ENCODE measurements at places on chromosomes 13 and 19. TPM values are rescaled to one million over a fixed set of nuclear protein-coding genes. Genes with fewer than 3 reads are reported as not detected.

Gene C1QTNF9
- total RNA-seq: not detected

Gene ANO8
- 11.5 TPM for total RNA-seq

- no peak for DNase-seq
- H3K27me3 ChIP-seq: no peaks in the 10 kb centered on the region
- H3K4me3 ChIP-seq: no peak overlapping the region
- H3K36me3 ChIP-seq: no peaks in the 10 kb centered on the region
- H3K27ac ChIP-seq: no peak overlapping the region
Observed at GRCh38 chr13:42086582-42086981, 38.1 kb downstream of the DGKH start.

- H3K4me1 ChIP-seq: no peaks in the 10 kb centered on the region
- no peak overlapping the region for H3K27ac ChIP-seq
- H3K27me3 ChIP-seq: no peaks in the 10 kb centered on the region
- DNase-seq: no peak
- H3K36me3 ChIP-seq: peaks cover 5% of the 10 kb centered on the region
- no peak overlapping the region for H3K4me3 ChIP-seq
Observed at GRCh38 chr13:98222081-98222554, 45.0 kb upstream of the RNF113B start.

DNA sequence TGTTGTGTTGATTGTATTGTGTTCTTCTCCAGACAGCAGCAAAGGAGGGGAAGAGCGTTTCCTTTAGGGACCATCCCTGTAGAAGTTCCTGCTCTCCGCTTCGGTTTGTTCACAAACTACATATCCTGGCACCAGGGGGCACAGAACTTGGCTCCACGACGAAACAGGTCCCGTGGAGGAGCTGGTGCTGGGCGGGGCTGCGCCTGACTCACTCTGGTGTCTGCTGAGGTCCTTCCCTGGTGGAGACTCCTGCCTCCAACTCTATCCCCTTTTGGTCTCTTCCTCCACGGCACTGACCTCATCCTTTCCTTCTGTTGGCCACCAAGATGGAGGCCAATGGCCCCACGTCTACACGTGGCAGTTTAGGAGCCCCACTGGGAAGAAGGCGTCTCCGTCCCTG lies 14.7 kb downstream of the TMPRSS9 start:
- DNase-seq: no peak
- no peak overlapping the region for H3K4me3 ChIP-seq
- no peaks in the 10 kb centered on the region for H3K36me3 ChIP-seq
- no peaks in the 10 kb centered on the region for H3K4me1 ChIP-seq
- no peaks in the 10 kb centered on the region for H3K27me3 ChIP-seq
